ENCODE measurements at places on chromosomes 6 and 20.

GRCh38 chr6:11197850-11198249, 34.6 kb downstream of the NEDD9 start:
- no peak for DNase-seq

DNA sequence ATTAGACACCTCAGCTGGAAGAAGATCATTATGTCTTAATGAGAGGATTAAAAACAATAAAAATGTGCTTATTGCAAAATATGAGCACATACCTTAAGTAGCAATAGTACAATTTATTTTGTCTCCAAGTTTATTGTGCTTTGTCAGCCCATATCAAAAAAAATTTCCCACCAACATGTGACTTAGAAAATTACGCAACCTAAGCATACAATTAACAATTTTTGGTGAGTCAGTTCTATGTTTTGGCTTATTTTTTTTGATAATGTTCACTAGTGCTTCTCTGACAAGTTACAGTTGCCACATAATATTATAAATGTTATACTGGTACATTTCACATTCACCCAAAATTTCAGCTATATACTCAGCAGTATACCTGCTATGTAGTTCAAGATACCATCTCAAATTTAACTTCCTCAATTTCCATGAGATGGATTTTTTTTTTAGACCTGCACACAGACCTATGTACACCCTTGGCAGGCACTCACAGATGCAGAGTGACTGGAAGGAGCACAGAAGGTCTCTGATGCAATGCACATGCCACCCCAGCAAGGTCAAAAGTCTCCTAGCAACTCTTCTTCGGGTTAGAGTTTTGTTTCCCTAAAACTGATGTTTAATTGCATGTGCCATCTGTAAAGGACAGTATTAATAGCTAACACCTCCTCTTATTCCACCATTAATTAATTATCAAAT, 112.4 kb downstream of the PRKN start:
- DNase-seq, result no peak

- no peak for DNase-seq
These were observed 22.3 kb downstream of the ELOVL5 start for GRCh38 chr6:53326372-53327016.

DNA sequence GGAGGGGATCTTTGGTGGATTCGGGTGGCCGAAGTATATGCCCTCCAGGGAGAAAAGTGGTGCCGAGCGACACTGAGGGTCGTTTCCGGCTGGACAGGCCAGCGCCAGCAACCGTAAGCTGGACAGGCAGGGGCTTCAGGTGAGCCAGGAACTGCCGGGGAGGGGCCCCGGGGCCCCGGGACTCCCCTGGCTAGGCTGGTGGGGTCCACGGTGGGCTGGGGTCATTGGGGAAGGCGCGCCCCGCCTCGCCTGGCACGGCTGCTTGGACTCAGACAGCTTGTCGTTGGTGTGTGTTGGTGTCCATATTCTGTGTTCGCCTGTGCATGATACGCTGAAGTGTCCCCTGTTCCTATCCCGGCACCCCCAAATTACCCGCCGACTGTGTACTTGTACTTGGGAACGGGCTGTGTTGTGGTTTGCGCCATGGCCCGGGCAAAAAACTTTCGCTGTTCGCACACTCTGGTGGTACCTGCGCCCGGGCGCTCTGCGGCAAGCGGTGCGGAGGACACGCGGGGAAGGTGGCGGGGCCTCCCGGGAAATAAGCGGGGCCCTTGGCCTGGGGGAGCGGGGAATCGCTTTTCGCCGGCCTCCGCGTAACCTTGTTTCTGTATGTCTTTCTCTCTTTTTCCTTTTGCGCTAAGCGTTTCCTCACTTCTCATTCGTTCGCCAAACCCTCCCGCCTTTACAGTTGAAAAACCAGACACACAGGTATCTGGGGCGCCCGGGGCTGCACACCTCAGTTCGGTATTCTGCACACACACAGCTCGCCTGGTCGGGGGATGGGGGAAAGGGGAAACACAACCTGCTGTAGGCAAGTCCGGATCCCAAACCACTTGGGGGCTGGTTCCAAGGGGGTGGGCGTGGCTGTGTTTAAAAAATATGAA, 3.2 kb downstream of the GNAS start:
- no peak for DNase-seq

DNA sequence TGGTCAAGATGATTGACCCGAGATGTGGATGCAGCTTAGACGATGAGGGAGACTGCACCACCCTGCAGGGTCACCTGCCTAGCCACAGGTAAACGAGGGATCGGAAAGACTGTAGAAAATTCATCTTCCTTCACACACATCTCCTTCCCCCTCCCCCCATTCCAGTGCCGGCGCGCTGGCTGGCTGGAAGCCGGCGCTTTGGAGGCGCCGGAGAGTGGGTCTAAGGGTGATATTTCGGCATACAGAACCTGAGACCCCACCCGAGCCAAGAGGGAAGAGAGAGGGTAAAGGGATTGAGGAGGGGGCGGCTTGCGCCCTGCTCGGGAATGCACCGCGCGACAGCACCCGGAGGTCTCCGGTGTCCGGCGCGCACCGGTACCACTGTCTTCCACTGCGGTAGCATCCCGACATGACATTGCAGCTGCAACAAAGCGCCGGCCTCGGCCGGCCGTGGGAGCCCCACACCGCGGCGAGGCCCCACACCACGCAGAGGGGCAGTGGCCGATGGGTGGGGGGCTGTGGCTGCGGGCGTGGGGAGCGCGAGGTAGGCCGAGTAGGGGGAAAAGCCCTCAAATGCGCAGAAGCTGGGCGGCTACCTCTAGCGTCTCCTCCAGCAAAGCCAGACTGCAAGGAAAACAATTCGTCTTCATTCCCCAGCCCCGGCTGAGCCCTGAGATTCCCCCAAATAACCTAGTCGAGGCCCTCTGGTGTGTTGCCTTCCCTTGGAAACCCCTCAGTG, 984 bp downstream of the TNFRSF21 start:
- DNase-seq, result no peak

- no peak for DNase-seq
These were observed 36.5 kb upstream of the MPC1 start for GRCh38 chr6:166419286-166419685.

DNA sequence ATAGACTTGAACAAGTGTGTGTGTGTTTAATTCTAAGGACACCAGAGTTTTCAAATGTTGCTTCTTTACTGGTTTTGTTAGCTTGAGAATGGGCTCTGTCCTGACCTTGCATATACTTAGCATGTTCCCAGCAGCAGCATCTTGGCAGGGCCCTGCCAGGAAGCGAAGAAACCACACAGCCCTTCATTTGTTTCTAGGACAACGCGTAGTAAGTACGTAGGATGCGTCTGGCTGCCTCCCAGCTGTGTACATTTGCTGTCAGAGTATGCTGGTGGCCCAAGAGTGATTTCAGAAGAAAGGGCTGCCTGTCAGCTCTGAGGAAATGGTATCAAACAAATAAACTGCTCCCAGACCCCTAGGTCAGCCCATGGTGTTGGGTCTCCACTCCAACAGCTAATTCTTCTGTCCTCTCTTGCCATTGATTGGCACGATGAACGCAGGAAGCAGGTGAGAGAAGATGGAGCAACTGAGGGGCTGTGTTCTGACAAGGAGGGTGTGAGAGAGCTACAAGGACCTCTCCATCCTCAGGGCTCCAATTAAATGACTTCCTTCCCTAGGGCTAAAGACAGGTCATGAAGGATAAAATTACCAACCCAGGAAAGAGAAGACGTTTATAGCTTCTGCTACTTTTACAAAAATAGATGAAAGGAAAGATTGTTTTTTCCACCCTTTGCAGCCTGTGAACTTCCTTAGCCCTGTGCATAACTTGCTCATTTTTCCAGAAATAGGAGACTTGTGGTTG, 55.9 kb upstream of the HDDC2 start:
- no peak for DNase-seq

DNA sequence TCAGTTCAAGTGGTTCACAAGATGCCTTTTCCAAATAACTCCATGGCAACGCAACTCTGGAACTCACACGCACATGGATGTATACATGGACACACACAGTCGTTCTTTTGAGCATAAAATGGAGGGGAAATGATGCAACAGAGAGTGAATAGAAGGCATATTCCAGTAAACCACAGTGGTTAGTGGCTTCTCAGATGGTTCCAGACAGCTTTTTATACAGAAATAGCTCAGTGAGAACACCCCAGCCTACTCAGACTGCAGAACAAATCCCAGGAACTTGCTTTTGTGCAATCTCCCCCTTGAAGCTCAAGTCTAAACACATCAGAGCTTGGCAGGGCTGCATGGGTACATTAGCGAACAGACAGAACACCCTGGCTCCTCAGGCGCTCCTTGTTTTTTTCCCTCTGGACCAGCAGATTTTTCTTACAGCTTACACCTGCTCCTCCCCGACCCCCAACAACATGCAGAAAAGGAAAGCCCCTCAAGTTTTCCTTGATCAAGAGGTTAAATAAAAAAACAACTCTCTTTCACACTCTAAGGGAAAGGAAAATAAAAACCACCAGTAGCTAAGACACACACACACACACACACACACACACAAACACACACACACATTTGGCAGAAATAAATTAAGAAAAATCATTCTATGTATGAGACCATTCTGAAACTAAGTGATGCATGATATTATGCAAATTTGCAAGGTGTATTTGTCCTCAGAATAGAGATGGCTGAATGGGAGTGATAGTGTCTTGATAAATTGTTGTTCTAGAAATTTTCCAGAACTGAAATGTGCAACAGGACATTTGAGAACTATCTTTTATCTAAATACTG, 51.2 kb upstream of the RANBP9 start:
- DNase-seq, result no peak
